NCI-H82 (cell line): ENCODE measurements at places on chromosomes 11 and 22.

GRCh38 chr11:126701520-126701897 is 299.1 kb downstream of the KIRREL3 start:
- no peak for DNase-seq

DNA sequence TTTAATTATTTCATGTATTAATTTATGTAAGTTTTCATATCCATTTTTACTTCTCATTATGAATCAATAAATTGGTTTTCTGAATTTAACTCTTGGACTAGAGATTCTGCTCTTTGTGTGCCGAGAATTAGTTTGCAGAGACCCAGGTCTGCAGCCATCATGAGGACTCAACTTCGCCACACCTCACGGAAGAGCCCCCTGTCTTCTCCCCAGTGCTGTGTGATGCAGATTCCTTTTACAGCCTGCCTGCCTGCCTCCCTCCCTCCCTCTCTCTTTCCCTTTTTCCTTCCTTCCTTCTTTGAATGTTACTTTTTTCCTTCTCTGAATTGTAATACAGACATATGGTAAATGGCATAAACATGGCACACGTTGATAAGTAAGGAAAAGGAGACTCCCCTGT is 947.7 kb downstream of the TBC1D22A start:
- DNase-seq, result no peak

DNA sequence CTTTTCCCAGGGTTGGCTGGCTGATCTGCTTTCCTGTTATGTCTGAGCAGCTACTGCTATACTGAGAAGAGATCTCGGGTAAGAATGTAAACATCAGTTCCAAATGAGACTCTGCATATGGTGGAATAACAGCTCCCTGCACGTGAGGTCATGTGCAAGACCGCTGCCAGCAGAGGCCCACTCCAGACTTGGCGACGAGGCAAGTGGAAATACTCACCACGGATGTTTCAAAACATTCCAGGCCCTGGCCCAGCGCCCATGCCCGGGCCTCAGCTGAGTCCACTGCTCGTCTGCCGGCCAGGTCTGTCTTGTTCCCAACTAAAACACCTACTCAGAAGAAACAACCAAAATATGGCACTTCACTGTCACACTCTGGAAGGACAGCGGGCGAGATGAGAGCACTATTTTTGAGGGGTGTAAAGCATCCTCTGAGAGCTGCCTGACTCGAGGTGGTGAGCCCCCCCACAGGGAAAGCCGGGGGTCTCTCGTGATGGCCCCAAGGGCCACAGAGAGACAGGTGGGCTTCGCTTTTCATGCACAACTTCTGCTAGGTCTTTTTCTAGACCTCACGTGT is 13.1 kb downstream of the IFT27 start:
- DNase-seq, result no peak

DNA sequence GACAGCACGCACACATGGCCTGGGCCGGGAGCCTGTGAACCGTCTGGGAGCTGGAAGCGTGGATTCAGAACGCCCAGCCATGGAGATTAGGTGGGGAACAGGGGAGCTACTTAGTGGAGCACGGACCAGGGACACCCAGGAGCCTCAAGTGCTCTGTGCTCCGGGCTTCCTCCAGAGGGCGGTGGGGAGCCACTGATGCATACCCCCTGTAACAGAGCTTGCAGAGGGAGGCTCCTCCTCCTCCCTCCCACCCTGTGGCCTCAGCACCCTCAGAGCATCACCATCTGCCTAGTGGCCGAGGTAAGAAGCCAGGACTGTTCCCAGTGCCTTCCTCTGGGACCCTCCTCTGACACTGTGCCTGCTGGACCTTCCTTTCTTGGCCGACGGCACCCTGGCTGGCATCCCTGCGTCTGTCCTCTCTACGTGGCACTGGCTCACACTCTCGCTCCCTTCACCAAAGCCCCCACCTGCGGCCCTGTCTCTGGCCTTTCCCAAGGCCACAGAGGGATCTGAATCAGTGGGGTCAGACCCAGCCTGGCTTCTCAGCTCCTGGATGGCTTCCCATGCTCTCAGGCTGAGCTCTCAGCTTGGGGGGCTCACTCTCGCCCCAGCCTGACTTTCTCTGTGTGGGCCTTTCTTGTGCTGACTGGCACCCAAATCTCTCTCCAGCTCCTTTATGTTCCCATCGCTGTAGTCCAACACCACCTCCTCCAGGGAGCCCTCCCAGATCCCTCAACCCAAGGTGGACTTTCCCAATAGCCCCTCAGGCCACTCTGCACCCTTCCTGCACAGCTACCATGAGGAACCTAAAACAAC is 780.9 kb downstream of the BRD1 start:
- DNase-seq, result peak; percentile 57

GRCh38 chr11:84496122-84496521 is 1131.0 kb downstream of the DLG2 start:
- no peak for DNase-seq

DNA sequence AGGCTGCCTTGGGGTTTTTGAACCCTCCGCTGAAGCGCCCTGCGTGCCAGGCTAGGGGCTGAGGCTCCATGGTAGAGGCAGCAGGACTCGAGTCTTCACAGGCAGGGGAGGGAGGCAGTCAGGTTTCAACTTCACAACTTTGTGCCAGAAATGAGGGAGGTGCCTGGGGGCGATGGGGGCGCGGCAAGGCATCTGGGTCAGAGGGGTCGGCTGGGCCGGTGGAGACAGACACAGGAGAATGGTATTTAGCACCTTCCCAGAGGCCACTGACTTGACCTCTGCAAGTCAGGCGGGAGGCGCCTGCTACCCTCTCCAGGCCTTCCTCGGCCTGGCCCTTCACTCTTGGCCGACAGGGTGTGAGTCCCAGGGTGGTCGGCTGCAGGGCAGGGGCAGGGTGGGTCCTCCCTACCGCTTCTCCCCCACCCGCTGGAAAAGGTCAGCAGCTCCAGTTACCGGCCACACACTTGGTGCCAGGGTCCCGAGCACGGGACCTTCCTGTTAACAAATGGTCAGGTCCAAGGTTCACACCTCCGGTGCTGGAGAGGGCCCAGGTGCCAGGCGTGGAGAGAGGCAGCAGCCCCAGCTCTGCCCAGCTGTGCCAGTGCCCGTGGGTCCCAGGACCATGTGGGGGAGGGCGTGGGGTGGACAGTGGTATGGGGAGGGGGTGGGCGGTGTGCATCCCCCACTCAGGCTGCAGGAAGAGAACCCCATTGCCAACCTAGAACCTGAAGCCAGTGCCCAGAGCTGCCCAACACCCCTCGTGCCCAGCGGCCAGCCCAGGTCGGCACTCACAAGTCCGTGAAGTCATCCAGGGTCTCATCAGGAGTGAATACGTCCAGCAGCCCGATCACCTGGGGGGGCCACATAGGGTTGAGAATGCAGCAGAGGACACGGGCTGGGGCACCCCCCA is 3.8 kb downstream of the MAPK12 start:
- DNase-seq, result no peak

- no peak for DNase-seq
Measured at GRCh38 chr11:125925247-125925740, 20.6 kb upstream of the VSIG10L2 start.

- DNase-seq, result no peak
Measured at GRCh38 chr11:129590030-129590752, 214.5 kb downstream of the BARX2 start.

GRCh38 chr11:84909740-84910139 is 717.4 kb downstream of the DLG2 start:
- no peak for DNase-seq

DNA sequence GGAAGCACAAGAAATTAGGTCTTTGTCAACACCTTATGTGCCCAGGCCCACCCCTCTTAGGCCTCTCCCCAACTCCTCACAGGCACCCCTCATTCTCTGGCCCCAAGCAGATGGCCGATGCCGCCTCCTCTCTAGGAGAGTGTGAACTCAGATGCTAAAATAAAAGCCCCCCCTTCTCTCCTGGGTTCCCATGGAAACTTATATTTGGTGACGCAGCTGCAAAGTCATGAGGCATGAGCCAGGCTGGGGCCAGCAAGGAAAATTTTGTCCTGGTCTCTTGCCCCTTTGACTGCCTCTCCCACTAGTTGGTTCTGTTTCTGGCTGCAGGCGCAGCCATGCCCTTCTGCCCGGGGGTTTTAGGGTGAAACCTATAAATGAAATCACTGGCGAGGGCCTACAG is 11.8 kb downstream of the RCOR2 start:
- DNase-seq, result no peak

GRCh38 chr11:133681901-133682300 is 149.6 kb upstream of the OPCML start:
- DNase-seq, result peak; percentile 86

- DNase-seq, result no peak
Measured at GRCh38 chr11:108825381-108825780, 160.5 kb downstream of the DDX10 start.

- peak; percentile 42 for DNase-seq
Measured at GRCh38 chr22:43226377-43227238, 39.7 kb upstream of the TTLL12 start.

- DNase-seq, result peak; percentile 18
Measured at GRCh38 chr11:60345489-60345888, 18.4 kb downstream of the MS4A6E start.

GRCh38 chr22:37768273-37768672 is 39.5 kb upstream of the GCAT start:
- peak; percentile 18 for DNase-seq

DNA sequence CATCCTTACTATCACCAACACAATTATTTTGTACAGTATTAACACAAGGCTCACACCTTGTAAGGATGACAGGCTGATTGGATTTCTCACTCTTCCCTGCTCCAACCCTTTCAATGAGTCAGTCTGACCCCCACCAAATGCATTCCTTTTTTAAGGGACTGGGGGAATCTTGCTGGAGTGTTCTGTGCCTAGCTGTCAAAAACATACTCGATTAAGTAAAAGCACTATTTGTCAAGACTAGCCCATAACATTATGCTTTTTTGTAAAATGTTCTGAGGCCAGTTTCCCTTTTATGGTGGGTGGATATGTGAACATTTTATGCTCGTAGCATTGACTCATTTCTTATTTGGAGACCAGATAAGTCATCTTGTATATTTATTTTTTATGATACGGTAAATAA is 87.2 kb downstream of the PDHX start:
- no peak for DNase-seq

GRCh38 chr11:130653838-130654636 is 205.6 kb downstream of the ADAMTS15 start:
- peak; percentile 88 for DNase-seq

GRCh38 chr11:115920841-115921480 is 416.7 kb upstream of the CADM1 start:
- no peak for DNase-seq

- peak; percentile 72 for DNase-seq
Measured at GRCh38 chr11:8760896-8761295, 78.3 kb downstream of the RPL27A start.

DNA sequence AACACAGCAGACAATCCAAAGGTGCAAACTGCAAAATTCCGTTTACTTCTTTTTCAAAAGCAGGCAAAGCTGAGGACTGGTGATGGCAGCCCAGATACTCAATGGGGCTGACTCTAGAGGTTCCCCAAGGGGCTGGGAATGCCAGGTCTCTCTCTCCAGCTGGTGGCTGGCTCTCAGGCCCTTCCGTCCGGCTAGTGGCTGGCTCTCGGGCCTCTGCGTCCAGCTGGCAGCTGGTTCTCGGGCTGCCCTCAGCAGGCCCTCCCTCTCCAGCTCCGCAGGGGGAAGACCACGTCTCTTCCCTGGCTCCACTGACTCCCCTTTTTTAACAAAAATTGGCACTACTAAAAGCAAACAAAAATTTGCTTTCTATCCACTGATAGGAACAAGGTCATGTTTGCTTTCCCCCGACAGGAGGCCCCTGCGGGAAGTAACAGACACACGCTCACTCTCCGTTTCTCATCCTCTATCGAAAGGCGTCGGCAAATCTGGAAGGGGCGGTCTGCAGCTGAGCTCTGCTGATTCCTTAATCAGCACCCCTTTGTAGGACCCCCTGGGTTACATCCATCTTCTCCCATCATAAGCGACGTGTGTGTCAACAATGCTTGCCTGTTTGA is 381.4 kb downstream of the BRD1 start:
- DNase-seq, result no peak

- no peak for DNase-seq
Measured at GRCh38 chr11:86431258-86431657, 56.6 kb downstream of the CCDC81 start.

DNA sequence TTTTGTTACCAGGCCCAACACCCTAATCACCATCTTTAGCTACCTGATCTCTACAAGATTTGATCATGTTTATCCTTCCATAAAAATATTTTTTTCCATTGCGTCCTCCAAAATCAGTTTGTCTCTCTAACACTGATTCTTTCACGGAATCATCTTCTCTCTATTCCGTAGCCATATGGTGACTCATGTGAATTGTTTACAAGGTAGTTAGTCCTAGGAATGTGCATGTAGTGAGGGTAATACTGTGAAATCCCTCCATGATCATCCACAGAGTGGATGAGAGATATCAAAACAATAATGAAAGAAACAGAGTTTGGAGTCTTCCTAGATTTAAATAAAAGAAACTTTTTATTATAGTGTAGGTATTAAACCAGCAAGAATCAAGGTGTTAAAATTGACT is 230.2 kb downstream of the METTL15 start:
- DNase-seq, result no peak

DNA sequence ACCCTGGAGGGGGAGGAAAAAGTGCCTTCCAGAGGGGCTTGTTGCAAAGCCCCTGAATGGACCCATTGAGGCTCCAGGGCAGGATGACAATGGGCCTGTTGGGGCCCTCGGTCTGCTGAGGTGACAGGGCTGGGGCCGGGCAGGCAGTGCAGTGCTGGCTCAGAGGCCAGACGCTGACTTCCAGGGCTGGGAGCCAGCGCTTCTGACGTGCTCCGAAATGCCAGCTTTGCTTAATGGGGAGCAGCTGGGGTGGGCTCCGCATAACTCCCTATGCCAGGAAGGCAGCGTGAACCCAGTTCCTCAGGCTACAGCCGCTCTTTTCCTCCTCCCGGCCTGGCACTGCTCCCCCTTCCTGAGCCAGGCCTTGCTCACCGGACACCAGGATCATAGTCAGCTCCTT is 17.7 kb downstream of the NAV2 start:
- no peak for DNase-seq

GRCh38 chr11:28106353-28107043 is 1.5 kb downstream of the KIF18A start:
- DNase-seq, result no peak
